Activated CD4-positive, alpha-beta T cell treated with anti-CD3 and anti-CD28 coated beads for 36 hours (primary cell): ENCODE measurements at places on chromosomes 3 and 15. TPM values are rescaled to one million over a fixed set of nuclear protein-coding genes. Genes with fewer than 3 reads are reported as not detected.

GRCh38 chr3:52026041-52026440 is 30.3 kb downstream of the DUSP7 start:
- no peak for DNase-seq

DNA sequence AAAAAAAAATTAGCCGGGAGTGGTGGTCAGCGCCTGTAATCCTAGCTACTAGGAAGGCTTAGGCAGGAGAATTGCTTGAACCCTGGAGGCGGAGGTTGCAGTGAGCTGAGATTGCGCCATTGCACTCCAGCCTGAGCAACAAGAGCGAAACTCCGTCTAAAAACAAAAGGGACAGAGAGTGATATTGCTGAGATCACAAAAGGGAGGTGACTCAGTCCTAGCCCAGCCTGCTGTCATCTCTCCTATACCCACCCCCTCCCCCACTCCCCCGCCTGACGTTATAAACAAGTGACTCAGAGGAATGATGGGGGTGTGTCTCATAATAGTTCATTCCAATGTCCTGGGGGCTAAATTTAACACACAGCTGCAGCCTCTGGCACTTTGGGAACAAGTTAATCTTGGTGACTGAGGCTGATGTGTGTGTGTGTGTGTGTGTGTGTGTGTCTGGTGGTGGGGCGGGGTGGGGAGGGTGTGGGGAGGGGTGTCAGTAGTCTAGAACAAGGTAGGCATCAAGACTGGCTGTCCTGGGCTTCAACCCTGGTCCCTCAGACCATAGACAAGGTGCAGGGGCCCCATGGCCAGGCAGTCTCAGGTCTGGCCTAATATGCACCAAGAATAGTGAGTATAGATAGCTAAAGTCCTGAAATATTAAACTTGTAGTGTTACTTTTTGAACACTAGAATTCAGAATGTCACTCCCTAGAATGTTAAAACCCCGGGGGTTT is 1.3 kb upstream of the KLHL40 start:
- peak; percentile 85 for DNase-seq

Gene PAQR5
- not detected for total RNA-seq

DNA sequence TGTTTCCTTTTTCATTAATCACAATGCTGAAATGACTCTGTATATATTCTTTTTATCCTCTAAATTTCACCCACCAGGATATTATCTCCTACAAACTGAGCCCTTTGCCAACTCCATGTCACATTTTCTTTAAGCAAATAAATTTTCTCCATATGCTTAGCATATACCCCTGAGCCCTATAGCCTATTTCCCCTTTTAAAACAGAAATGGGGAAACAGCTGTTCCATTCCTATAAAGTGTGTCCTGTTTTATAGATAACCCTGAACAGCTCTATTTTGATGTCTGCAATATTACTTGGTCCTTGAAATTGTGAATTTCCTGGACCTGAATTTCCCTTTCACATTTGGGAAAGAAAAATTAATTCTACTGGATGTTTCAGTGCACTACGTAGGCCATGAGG is 15.6 kb upstream of the FILIP1L start:
- DNase-seq = no peak

Gene CYP1A1
- 2.2 TPM for total RNA-seq

DNA sequence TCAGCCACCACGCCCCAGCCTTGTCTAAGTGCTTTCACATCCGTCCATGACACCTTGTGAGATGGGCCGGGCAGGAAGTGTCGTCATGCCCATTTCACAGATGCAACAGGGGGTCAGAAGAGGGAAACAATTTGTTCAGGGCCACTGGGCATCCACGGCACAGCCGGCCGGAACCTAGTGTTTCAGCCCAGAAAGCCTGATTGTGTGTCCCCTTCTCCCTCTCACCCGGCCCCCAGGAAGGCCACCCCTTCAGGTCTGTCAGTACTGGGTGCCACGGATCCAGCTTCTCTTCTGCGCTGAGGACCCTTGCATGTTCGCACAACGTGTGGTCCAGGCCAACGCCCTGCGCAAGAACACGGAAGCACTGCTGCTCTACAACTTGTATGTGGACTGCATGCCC is 15.8 kb downstream of the DNAH1 start:
- DNase-seq = no peak

GRCh38 chr15:79222808-79223207 is 59.7 kb upstream of the ANKRD34C start:
- no peak for DNase-seq

GRCh38 chr3:112466020-112466419 is 33.3 kb downstream of the BTLA start:
- no peak for DNase-seq

Gene HYKK
- total RNA-seq = 2.5 TPM

GRCh38 chr15:48967336-48967735 is 3.6 kb upstream of the SHC4 start:
- DNase-seq = no peak

DNA sequence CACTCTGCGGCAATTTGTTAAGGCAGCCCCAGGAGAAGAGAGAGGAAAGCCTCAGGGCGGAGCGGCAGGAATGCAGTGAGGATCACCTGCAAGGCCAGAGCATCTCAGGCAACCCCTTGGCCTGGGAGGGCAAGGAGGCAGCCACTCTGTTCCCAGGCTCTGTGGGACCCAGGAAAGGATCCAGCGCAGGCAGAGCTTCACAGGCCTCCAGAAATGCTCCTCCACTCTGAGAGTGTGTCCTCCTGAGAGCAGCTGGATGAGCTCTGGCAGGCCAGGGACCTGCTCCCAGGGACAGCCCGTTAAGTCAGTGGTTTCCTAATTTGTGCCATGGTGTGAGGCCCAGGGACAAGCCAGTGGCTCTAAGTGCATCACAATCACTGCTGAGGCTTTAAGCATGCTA is 35.2 kb downstream of the RAB6B start:
- DNase-seq = no peak

DNA sequence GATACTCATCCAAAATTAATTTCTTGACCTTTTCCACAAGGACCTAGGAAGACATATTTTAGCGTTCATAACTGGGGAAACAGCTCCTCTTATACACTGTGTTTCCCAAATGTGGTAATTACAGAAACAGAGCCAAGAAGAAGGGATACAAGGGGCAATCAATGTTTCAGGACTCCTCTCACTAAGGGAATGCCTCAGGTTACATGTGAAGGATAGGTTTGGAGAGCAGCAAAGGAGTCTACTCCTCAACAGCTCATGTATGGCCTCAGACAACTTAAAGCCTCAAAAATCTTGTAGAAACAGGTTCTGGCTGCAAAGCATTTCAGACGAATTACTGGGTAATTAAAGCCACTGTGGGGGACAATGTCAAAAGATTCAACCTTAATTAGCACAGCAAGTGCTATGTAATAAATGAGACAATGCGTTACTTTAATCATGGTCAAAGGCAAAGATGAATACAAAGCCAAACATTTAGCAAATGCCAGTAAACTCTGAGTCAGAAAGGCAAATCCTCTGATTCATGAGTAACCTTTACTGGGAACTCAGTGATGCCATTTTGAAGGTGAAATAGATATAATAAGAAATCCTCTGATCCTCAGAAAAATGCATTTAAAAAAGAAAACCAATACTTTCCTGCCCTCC is 1111.2 kb downstream of the TUSC7 start:
- DNase-seq = no peak

DNA sequence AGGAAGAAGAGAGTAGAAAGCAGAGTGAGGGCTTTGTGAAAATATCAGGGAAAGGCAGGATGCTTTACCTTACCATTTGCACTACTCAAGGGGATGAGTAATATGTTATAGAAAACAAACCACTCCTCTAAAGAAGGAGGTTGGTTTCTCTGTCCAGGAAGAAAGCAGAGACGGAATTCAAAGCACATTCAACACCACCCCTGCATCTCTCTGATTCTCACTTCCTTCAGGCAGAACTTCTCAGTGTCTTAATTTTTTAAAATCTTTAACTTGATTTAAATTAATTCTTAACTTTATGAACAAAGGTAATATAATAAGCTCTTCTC is 82.4 kb downstream of the NR2F2 start:
- no peak for DNase-seq

GRCh38 chr3:183312433-183312832 is 59.4 kb downstream of the B3GNT5 start:
- DNase-seq = no peak

Gene A4GNT
- not detected for total RNA-seq

Gene CNTN4
- not detected for total RNA-seq

- no peak for DNase-seq
Observed at GRCh38 chr15:83278191-83278590, 6.3 kb downstream of the BNC1 start.

- no peak for DNase-seq
Observed at GRCh38 chr15:53836618-53837017, 77.2 kb upstream of the WDR72 start.

Gene ARGFX
- not detected for total RNA-seq

Gene GOLGA8S
- total RNA-seq = not detected
